ENCODE measurements at places on chromosomes 16 and 17.

DNA sequence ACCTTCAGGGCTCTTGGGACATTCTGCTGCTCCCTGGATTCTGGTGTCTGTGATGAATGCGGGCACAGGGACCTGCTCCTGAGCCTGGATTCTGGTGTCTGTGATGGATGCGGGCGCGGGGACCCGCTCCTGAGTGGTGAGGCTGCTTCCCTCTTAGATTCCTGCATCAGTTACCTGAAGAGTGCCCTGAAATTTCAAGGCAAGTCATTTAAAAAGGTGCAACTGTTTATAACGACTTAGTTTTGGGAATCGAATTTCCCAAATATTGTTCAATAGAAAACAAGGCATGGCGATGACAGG is 7.0 kb downstream of the TMEM204 start:
- DNase-seq = no peak

DNA sequence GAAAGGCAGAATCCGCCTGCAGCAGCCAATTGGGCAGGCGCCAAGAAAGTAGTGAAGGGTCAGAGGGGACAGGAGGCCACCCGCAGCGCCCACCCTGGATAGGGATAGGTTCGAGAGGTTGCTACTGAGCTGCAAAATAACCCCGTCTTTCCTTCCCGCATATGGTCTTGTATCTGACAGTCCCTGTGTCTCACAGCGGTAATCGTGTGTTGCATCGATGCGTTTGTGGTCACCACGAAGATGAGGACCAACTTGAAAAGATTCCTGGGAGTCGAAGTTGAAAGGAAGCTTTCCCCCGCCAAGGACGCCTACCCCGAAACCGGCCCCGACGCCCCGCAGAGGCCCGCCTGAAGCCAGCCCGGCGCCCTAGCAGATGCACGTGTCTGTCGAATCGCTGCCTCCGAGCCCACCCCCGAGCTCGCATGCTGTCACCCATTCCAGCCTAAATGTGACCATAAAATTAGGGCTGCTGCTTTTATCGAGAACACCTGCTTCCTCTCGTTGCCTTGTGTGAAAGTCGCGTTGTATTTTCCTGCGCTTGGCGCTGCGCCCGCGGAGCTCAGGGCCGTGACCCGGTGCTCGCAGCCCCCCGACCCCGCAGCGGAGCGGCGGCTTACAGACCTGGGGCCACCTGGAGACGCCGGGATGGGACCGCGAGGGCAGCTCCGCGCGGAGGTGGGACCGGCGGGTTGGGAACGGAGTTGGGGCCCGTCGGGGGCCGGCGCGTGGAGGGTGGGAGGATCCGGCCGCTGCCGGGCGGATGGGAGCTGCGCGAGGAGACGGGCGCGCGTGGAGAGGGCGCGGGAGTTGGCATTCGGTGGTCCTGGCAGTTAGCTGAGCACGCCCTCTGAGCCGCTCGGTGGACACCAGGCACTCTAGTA is at the start of gene CMTM2:
Gene CMTM2 (plus strand): TSS at position 813 of the 881 bp plus-strand sequence. CDS start 145 bp downstream, outside the sequence.
- no peak for DNase-seq

GRCh38 chr16:57185446-57185944 is 344 bp downstream of the PSME3IP1 start:
- DNase-seq = no peak

DNA sequence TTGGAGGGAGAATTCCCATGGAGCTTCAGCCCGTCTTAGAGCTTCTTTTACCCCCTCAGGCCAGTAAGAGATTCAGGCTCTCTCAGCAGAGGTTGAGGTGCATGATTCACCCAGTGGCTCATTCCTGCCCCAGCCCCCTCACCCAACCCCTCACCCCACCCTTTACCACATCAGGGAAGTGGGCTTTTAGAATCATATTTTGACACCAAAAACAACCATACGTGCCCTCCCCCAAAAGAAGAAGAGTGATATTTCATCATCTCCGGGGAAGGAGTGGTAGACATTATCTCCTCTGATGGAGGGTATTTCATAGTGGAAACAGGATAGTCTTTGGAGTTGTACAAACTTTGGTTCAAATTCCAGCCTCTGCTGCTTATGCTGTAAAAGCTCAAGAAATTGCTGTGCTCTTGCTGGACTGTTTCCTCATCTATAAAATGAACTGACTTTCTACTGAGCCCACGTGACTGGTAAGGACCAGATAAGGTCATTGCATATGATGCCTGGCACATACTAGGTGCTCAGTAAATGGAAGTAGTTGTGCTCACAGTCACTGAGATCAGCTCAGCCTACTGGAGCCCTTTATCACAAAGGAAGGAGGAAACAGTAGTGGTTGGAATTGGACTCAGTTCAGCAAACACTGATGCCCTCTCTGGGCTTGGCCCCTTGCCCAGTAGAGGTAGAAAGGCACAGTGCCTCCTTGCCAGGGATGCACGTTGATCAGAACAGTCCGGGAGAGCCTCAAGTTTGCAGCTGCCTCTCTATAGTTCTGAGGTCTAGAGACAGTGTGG is 18.3 kb upstream of the CCL5 start:
- no peak for DNase-seq

DNA sequence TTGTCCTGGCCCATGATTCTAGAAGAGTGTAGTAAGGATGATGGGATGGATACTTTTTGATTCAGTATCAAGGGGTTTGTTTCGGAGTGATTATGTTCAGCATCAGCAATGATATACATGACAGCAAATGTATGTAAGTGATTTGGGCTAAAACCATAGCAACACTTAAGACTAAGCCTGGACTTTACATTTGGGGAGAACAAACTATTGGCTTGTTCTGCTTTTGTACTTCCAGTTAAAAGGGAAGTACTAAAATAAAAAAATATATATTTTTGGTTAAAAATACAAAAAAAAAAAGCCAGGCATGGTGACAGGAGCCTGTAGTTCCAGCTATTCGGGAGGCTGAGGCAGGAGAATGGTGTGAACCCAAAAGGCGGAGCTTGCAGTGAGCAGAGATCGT is 20.5 kb upstream of the DHX8 start:
- DNase-seq = no peak

DNA sequence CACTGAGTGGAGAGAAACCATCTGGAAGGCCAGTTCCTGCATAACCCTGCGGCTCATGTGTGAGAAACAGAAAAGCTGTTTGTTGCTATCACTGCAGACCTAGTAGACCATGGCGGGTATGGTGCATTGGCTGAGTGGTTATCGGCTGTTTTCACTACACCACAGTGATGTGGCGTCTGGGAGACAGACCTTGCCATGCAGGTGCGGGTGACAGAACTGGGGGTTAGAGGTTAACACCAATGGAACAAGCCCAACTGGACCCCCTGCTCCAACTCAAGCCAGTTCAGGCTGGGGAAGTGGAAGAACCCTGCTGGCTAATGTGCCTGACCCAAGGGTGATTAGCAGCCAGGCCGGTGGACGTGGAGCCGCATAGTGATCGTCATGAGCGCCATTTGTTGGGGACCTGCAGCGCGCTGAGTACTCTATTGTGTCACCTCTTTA is 91.9 kb downstream of the IRF8 start:
- DNase-seq = no peak

GRCh38 chr17:17205368-17206123 is 587 bp downstream of the PLD6 start:
- no peak for DNase-seq

- DNase-seq = no peak
Observed at GRCh38 chr16:67964477-67965131, 3.8 kb downstream of the SLC12A4 start.

DNA sequence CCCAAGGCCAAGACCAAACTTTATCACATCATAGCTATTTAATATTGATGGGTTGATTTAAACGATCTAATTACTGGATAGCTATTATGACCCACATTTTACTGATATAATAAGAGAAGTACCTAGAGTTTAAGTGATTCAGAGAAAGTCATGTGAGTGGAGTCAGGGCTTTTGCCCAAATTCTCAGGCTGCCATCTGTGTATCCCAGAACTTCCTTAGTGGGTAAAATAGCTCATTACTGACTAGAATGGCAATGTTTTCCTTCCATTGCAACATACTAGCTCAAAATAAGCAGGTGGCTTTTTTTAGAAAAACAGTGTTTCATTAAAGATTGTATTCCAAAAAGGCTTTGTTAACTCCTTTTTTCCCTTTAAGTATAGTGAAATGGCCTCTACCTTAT is 113.9 kb upstream of the MAF start:
- no peak for DNase-seq

- no peak for DNase-seq
Observed at GRCh38 chr17:38534498-38534885, 71.3 kb downstream of the SRCIN1 start.

DNA sequence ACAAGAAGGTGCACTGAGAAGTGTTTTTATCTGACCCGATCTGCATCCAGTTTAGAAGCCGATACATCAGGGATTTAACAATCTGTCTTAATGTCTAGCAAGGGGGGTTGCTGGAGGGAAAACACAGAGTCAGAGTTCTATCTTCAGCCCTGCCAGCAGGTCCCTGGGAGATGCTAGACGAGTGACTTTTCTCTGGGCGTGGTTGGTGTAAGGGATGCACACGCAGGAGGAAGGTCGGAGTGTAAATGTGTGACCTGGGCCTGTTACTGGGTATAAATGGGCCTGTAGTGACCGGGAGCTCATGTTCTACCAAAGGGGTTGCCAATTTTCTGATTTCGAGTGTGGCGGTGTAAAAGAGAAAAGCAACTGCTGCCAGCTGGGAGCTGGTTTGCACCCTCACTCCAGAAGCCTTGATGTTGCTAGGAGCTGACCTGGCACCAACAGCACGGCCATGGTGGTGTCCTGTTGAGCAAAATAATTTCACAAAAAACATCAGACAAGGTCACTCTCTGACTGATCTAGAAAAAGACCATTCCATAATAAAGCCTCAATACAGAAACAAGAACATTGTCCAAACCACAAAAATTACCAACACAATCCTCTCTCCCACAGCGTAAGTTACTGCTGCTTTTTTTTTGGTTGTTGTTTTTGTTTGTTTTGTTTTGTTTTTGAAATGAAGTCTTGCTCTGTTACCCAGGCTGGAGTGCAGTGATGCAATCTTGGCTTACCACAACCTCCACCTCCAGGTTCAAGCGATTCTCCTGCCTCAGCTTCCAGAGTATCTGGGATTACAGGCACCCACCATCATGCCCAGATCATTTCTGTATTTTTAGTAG is 1.3 kb upstream of the KCTD13 start:
- DNase-seq = no peak

DNA sequence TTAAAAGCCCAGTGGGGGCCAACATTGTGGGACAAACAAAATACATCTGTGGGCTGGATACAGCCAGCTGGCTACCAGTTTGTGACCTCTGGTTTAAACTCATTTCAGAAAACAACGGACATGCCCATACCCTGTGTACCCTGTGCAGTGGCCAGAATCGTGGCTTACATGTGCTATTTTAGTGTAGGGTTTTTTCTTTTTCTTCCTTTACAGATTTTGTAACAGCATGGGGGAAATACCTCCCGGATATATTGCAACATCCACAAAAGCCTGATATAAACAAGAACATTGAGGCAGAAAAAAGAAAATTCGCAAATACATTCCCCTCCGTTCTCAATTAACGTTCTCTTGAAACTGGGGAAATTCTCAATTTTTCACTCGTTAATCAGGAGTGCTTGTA is 7.3 kb downstream of the HS3ST4 start:
- DNase-seq = no peak

DNA sequence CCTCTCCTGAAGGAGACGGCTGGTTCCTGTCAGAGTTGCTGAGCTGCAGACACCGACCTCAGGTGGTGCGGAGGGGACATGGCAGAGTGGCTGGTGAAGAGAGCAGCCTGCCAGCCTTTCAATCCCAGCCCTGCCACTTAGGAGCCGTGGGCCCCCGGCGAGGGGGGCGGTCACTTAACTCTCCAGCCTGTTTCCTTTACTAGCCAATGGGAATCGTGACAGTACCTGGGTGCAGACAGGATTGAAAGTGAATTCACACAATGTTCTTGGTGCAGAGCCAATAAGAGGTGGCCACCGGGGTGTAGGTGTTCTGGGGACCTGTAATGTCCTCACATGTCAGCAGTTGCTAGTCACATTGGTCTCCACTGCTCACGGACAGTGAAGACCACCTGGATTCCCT is 13.5 kb downstream of the ACE start:
- DNase-seq = no peak
